H4 (cell line): ENCODE measurements at places on chromosomes 5 and 9. TPM values are rescaled to one million over a fixed set of nuclear protein-coding genes. Genes with fewer than 3 reads are reported as not detected.

The OR1J2 gene
- total RNA-seq, result not detected in 2 replicates

The ANKRD31 gene
- 0.14 and 0.33 TPM in 2 replicates for total RNA-seq

The EGFL7 gene
- total RNA-seq, result 60.2 and 76.5 TPM in 2 replicates

The RNF38 gene
- 13.6 and 14.5 TPM in 2 replicates for total RNA-seq

The SLC12A7 gene
- 8.8 and 13.8 TPM in 2 replicates for total RNA-seq

The GRIA1 gene
- total RNA-seq, result not detected in 2 replicates

The PCDHA9 gene
- 0.08 TPM in 1 of 2 replicates, not detected in the other for total RNA-seq

The MYOT gene
- total RNA-seq, result not detected in 2 replicates

The SLC34A1 gene
- total RNA-seq, result not detected in 2 replicates

The PCDHGA12 gene
- total RNA-seq, result 0.14 and 0.76 TPM in 2 replicates

DNA sequence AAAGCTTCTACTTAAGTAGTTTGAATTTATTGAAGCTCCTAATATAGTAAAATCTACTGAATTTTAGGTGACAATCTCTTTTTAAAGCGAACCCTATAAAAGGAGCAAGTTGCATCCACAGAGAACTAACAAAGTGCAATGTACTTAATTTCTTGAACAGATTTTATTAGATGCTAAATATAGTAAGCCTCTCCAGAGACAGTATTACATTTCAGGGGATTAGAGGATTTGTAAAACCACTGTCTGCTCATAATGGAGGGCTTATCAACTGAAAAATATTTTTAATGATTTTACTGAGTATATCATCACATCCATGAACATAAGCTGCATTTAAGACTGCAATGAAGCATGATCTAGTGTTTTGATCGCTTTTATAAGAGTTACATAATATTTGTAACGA, 230.0 kb upstream of the EFNA5 start:
- DNase-seq, result no peak

GRCh38 chr5:173581408-173582215, 34.8 kb downstream of the BOD1 start:
- no peak for DNase-seq

- DNase-seq, result peak; percentile 55
These were observed 18.5 kb upstream of the SNX2 start for GRCh38 chr5:122756264-122756911.

DNA sequence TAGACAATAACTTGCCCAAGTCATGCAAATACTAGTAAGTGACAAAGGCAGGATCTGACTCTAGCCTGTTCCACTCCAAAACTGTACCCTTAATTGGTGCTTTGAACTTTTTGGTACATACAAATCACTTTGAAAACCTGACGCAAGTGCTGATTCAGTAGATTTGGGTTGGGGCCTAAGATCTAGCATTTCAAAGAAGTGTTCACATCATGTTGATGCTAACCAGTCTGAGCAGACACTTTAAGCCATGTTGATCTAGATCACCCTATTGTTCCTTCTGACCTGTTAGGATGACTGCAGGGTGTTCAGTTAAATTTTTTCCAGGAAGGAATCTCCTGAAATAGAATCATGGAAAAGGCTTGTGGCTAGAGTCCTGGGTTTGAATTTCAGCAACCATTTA, 57.7 kb upstream of the CPEB4 start:
- DNase-seq, result no peak

- DNase-seq, result no peak
These were observed 13.6 kb downstream of the ARRDC3 start for GRCh38 chr5:91369480-91369879.

- no peak for DNase-seq
These were observed 39.5 kb downstream of the FAM78A start for GRCh38 chr9:131236761-131237160.

DNA sequence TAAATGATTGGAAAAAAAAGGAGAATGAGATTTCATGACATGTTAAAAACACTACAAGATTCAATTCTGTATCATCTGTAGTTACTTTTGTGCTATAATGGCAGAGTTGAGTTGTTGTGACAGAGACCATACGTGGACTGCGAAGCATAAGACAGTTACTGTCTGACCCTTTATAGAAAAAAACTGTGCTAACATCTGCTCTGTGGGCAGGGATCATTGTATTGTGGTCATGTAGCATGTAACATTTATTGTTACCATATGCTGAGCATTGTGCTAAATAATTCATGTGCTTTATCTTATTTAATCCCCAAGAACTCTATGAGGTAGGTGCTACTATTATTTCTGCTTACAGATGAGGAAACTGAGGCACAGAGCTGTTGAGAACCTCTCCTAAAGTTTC, 147.3 kb upstream of the HMHB1 start:
- DNase-seq, result no peak

DNA sequence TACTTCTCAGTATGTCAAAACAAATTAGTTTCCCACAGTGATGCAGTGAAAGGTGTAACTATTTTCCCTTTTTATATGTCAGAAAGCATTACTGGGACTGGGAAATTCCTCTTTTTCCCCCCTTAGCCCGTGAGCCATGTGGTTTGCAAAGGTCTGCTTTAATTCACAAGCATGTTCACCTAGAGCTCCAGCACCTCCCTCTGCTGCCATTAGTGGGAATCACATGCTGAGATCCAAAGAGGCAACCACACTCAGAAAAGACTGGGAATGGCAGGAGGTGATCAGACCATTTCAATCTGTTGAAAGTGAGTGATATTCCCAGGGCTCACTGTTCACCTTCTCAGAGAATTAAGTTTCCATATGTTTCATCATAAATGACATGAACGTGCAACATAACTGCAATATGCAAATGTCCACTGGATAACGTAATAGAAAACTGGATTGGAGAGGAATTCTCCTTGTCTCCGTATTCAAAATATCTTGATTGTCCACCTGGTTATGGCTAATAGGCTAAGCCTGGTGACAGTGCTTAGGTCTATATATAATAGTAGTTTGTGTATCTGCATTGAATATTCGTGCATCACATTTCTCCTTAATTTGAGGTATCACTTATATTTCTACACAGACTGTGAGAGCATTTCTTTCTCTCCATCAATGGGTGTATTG, 703.5 kb upstream of the WWC1 start:
- peak; percentile 58 for DNase-seq

DNA sequence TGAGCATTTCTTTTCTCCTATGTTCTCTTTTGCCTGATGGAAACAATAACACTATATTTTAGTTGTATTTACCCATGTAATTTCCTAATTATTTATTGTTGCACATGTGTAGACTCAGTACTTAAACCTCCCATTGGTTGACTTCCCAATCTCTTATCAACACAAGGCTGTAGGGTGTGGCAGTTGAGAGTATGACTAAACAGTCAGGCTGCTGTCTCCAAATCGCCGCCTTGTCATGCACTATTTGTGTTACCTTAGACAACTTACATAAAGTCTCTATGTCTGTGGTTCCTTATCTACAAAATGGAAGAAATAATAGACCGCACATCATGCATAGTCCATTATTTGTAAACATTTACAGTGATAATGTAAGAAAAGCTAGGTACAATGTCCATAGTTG, 68.9 kb upstream of the EFNA5 start:
- DNase-seq, result peak; percentile 55

GRCh38 chr5:38022631-38023030, 182.8 kb upstream of the GDNF start:
- no peak for DNase-seq

GRCh38 chr9:1231998-1232919, 182.1 kb downstream of the DMRT2 start:
- DNase-seq, result peak; percentile 78

DNA sequence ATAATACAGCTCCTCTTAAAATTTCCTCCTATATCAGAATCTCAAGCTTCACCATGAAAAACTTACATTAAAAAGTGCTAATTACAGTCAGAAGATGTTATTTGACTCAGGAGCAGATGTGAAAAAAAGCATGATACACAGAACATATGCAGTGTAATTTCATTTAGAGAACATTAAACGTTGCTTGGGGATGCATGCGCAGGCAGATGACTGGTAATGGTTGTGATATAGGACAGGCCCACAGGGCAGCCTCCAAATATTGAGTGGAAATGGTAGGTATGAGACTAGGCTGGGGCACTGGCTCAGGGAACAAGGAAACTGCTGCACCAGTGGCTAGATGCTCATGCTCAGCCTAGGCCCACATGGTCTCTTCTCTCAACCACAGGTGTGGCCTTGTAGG, 69.7 kb downstream of the IARS1 start:
- no peak for DNase-seq

- no peak for DNase-seq
These were observed 276.0 kb upstream of the IRX4 start for GRCh38 chr5:2158767-2159166.

GRCh38 chr5:138985256-138985655, 110.1 kb upstream of the LRRTM2 start:
- no peak for DNase-seq

DNA sequence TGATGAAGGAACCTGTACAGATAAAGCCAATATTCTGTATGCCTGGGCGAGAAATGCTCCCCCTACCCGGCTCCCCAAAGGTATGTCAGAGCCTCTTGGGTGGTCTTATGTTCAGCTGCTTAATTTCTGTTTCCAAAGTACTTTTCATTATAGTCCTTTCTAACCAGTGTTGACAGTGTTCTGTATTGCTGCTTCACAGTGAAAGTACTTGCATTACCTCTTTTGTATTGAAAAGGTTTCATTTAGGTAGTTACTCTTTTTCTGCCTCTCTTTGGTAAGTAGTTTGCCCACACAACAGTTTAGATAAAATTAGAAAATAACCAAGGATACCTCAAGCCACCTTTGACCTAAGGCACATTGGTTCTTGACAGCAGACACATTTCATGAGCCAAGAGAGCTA, 169.9 kb downstream of the PAM start:
- DNase-seq, result no peak

DNA sequence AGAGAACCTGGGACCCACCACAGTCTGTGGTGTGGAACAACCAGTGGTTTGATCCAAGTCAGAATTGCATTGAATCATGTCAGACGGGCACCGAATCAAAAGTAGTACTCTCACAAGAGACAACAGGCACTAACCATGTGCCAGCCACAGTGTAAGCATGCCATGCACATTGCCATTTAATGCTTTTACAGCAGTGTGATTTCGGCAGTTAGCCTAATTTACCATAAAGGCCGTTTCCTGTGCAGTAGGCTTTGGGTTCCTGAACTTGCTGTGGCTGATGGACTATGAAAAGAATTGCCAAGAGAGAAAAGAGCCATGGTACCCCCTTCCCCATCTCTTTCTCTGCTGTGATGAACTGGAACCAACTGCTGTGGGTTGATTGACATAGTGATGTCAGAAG, 540.6 kb downstream of the EBF1 start:
- no peak for DNase-seq

DNA sequence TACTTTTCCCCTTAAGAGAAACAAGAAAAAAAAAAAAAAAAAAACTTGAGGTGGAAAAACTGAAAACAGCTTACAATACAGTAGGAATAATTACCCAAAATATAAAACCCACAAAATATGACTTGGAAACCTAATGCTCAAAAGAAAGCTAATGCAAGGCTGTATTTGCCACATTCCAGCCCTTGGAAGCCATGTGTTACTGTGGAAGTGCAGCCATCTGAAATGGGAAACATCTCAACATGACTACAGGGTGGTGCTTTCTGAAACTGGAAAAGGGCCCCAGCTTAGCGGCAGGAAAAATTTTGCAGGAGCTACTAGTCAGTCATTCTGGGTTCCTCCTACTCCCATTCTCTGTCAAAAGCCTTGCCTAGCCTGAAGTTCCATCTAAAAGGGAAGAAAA, 20.4 kb downstream of the CDK5RAP2 start:
- DNase-seq, result no peak

DNA sequence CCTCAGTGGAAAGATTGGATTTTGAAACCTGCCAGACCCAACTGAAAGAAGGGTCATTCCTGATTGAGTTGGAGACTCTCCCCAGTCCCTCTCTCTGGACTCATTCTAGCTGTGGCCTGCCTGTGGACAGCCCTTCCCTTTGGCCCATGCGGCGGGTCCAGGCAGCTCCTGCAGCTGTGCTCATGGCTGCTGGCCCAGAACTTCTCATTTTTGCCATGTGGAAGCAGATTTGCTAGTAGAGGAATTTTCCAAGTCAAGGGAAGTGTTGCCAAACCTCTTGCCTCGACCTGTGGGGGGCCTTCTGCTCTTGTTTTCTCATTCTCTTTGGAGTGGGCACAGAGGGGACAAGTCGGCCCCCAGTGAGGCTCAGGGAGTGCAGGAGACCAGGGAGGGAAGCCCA, 89.2 kb downstream of the ANKRD33B start:
- DNase-seq, result no peak

- DNase-seq, result no peak
These were observed 136.5 kb downstream of the MRPL36 start for GRCh38 chr5:1663186-1663585.

DNA sequence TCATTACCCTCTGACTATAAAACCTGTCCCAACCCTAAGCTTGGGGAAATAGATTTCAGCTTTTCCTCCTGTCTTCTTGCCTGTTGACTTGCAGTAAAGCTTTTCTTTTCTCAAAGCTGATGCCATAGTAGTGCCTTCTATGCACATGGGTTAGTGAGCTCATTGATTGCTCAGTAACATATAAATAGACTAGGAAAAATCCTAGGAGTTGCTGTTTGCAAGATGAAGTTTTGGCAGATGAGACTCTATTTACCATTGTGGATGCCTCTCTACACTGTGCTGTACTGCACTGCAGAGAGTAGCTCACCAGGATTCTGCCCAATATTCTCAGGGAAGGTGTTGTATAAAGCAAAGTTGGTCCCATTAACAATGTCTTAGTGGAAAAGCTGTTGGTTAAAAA, 262.7 kb upstream of the CD180 start:
- DNase-seq, result no peak

GRCh38 chr5:72152545-72152944, 45.3 kb downstream of the MAP1B start:
- DNase-seq, result no peak

DNA sequence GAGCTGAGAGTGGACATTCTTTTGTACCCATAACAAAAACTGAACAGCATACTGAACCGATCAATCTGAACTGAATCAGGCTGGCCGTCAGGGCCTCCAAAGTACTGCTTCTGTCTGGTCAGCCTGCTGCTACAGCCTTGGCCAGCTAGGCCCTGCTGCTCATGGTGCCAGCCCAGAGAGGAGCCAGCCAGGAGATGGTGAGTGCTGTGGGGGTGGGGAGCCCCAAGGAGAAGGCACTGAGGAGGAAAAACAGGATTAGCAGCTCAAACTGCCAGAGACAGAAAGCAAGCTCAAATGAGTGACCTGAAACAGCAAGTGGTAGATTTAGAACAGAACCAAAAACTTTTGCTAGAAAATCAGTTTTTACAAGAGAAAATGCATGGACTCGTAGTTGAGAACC, 23.9 kb downstream of the SRP19 start:
- DNase-seq, result no peak

GRCh38 chr9:75504721-75505120, 385.8 kb upstream of the PCSK5 start:
- DNase-seq, result no peak

DNA sequence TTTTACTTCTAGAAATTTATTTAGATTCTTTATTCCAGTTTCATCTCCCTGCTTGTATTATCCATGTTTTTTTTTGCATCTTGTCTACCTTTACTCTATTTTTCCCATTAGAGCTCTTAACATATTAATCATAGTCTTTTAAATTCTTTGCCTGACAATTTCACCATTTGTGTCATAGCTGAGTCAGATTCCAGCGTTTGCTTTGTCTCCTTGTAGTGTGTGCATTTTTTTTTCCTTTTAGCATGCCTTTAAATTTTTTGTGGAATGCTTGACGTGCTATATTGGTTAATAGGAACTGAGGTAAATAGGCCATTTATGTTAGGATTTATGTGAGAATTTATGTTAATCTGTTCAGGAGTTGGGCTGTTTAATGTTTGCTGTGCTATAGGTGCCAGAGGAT, 41.8 kb upstream of the NFIL3 start:
- no peak for DNase-seq

- DNase-seq, result no peak
These were observed 2.8 kb upstream of the CMYA5 start for GRCh38 chr5:79686799-79687198.

GRCh38 chr5:113197456-113198200, 221.0 kb downstream of the DCP2 start:
- no peak for DNase-seq
